ENCODE measurements at places on chromosomes 1 and 21. TPM values are rescaled to one million over a fixed set of nuclear protein-coding genes. Genes with fewer than 3 reads are reported as not detected.

GBP6 gene
- 0.25 TPM for total RNA-seq

TRIM45 gene
- 3.9 TPM for total RNA-seq

AGMAT gene
- total RNA-seq: 0.25 TPM

ELAVL4 gene
- 78.2 TPM for total RNA-seq

FAM151A gene
- total RNA-seq: not detected

RGS2 gene
- 23.1 TPM for total RNA-seq

KRTAP21-2 gene
- total RNA-seq: not detected

EDARADD gene
- total RNA-seq: 3.4 TPM

MAP3K7CL gene
- 0.98 TPM for total RNA-seq

KANK4 gene
- 0.74 TPM for total RNA-seq

NPR1 gene
- 0.49 TPM for total RNA-seq

NBPF26 gene
- 13.3 TPM for total RNA-seq

C1orf216 gene
- 54.3 TPM for total RNA-seq

VN1R5 gene
- total RNA-seq: not detected

LCA5L gene
- total RNA-seq: 0.49 TPM

ADCY10 gene
- 0.25 TPM for total RNA-seq

MEX3A gene
- 44.0 TPM for total RNA-seq

FAM167B gene
- 0.74 TPM for total RNA-seq

LENEP gene
- not detected for total RNA-seq

ANKRD65 gene
- 0.49 TPM for total RNA-seq

TFAP2E gene
- 0.74 TPM for total RNA-seq

RAB25 gene
- not detected for total RNA-seq

OR1C1 gene
- not detected for total RNA-seq

CELA3B gene
- not detected for total RNA-seq

SYNC gene
- total RNA-seq: 3.7 TPM

TRIM67 gene
- 46.7 TPM for total RNA-seq

EDN2 gene
- total RNA-seq: not detected

PTAFR gene
- 0.74 TPM for total RNA-seq

LCE1C gene
- total RNA-seq: not detected

CNR2 gene
- under 0.01 TPM for total RNA-seq

S100A3 gene
- not detected for total RNA-seq

LCE1A gene
- not detected for total RNA-seq

ITGB2 gene
- 3.4 TPM for total RNA-seq

HES3 gene
- total RNA-seq: not detected

CHI3L2 gene
- 0.49 TPM for total RNA-seq

PROK1 gene
- total RNA-seq: under 0.01 TPM

CHRM3 gene
- 21.4 TPM for total RNA-seq

ICOSLG gene
- total RNA-seq: 0.25 TPM

GNAT2 gene
- not detected for total RNA-seq

TAS1R1 gene
- not detected for total RNA-seq

CA14 gene
- total RNA-seq: 1.7 TPM

CAP1 gene
- 94.7 TPM for total RNA-seq

Measured in temporal lobe (tissue), 4 donors.